Common myeloid progenitor, CD34-positive (primary cell): ENCODE measurements at places on chromosomes 11 and 22.
A peak's percentile ranks its signal among the peaks of the same experiment; 100 is the strongest.

DNA sequence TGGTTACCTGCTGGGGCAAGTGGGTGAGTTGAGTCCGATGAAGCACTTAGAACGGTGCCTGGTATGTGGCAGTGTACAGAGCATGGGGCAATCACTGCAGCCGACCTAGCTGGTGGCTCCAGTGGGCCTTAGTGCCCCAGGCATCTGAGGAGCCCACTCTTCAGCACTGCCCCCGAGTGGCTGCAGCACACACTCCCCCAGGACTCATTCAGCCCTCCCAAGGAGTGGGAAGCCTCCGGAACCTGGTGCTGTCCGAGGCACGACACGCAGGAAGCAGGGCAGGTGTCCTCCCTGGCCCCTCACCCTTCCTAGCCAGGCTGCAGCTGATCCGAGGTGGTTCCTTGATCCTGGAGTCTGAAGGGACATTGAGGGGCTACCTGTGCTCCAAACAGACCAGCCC is 42.4 kb upstream of the PRODH start:
- no peaks in the 10 kb centered on the region for H3K4me1 ChIP-seq
- DNase-seq, result no peak
- H3K27ac ChIP-seq, result no peak overlapping the region
- H3K27me3 ChIP-seq, result no peaks in the 10 kb centered on the region
- H3K4me3 ChIP-seq, result no peak overlapping the region

- no peaks in the 10 kb centered on the region for H3K27me3 ChIP-seq
- H3K36me3 ChIP-seq, result no peaks in the 10 kb centered on the region
- H3K4me3 ChIP-seq, result no peak overlapping the region
- no peaks in the 10 kb centered on the region for H3K4me1 ChIP-seq
- DNase-seq, result no peak
These were observed 10.6 kb downstream of the KCNC1 start for GRCh38 chr11:17745023-17745772.

DNA sequence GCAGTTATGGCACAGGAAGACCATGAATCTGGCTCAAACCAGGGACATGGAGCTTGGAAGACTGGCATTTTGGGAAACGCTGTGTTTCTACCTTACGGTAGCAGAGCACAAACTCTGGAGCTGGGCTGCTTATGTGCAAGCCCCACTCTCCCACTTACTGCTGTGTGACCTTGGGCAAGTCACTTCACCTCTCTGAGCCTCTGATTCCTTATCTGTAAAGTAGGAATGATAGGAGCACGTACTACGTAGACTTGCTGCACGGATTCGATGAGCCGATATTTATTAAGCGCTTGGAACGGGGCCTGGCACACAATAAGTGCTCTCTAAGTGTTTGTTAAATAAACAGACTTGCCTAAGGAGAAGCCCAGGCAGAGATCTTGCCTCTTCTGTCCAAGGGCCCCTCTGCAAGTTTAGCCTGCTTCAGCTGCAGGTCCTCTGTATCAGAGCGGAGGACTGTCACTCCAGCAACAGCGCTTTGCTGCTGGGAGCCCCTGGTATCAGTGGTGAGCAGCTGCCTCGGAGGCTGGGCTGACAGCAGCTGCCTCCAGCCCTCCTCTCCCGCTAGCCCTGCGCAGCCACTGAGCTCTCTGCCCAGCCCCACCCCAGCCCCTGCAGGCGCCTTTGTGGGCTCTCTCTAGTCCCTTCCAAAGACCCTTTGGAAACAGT is 96.9 kb upstream of the ANO1 start:
- no peak overlapping the region for H3K4me3 ChIP-seq
- H3K27ac ChIP-seq, result no peak overlapping the region
- peak; percentile 25 for DNase-seq
- peaks cover 54% of the 10 kb centered on the region for H3K27me3 ChIP-seq

- DNase-seq, result no peak
- peaks cover 5% of the 10 kb centered on the region for H3K27me3 ChIP-seq
- no peak overlapping the region for H3K4me3 ChIP-seq
- H3K27ac ChIP-seq, result no peak overlapping the region
- H3K4me1 ChIP-seq, result no peaks in the 10 kb centered on the region
- no peaks in the 10 kb centered on the region for H3K36me3 ChIP-seq
These were observed 1310.3 kb downstream of the TBC1D22A start for GRCh38 chr22:48072777-48073176.

DNA sequence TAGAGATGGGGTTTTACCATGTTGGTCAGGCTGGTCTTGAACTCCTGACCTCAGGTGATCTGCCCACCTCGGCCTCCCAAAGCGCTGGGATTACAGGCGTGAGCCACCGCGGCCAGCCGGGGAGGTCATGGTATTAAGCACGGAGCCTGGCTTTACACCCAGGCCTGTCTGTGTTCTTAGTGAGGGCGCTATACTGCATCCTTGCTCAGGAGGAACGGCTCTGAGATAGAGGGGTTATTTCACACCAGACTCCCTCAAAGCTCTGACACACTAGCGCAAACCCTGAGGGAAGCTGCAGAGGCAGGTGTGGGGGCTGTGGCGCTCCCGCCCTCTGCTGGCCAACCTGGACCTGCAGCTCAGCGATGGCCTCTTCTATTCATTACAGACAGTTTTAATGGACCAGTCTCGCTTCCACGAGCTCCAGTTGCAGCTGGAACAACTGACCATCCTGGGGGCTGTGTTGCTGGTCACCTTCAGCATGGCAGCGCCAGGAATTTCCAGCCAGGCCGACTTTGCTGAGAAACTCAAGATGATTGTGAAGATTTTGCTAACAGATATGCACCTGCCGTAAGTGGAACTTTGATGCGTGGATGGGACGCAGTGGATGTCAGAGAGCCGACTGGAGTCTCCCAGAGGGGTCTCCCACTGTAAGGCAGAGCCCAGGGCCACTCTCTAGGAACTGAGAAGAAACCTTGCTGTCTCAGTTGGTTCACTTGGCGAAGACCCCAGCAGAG is 26.2 kb downstream of the TCP11L1 start:
- DNase-seq, result peak; percentile 65
- peaks cover 28% of the 10 kb centered on the region for H3K4me1 ChIP-seq
- no peak overlapping the region for H3K4me3 ChIP-seq
- H3K27ac ChIP-seq, result peak overlapping the region; percentile 3

DNA sequence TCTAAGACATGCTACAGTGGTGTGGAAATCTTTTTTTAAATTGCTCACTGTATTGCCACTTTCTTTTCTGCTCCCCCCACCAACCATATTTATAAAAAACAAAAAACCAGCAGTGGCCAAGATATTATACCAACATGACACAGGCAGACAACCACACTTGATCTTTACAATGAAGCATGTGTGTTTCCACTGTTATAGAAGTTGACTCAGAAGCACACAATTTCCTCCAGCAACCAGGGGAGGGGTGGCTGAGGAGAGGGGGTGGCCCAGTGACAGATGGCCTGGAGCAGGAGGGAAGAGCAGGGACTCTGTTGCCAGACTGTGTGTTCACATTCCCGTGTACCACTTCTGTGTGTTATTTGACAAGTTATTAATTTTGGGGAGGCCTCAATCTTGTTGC is 14.8 kb downstream of the CD59 start:
- DNase-seq, result no peak
- no peak overlapping the region for H3K27ac ChIP-seq
- no peak overlapping the region for H3K4me3 ChIP-seq
- H3K36me3 ChIP-seq, result peaks cover 36% of the 10 kb centered on the region
- H3K4me1 ChIP-seq, result peaks cover 27% of the 10 kb centered on the region

DNA sequence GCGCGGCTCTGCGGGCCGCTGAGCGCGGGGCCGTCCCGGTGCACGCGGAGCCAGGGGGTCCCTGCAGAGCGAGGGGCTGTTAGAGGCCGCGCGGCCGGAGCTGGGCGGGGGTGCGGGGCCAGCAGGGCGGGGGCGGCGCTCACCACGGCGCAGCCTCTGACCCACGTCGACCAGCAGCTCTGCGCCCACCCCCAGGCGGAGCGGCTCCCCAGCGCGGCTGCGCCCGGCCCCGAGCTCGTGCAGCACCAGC is 385 bp upstream of the SCO2 start:
- peaks cover 2% of the 10 kb centered on the region for H3K36me3 ChIP-seq
- peak overlapping the region; percentile 77 for H3K4me3 ChIP-seq
- H3K27ac ChIP-seq, result no peak overlapping the region
- H3K4me1 ChIP-seq, result peaks cover 49% of the 10 kb centered on the region
- no peak for DNase-seq
- H3K27me3 ChIP-seq, result no peaks in the 10 kb centered on the region

DNA sequence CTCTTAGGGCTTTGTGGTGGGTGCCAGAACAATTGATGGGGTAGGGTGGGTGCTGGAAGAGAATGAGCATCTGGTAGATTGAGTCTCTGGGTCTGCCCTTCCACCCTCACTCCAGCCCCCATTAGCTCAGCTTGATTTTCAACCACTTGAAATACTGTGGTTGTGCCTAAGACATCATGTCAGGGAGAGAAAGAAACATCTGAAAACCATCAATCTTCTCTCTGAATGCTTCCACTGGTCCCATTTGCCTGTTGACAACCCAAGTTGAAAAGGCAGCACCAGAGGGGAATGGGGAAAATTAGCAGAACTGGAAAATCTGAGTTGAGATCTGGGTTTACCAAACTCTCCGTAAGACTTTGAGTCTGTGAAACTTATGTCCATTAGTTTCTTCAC is 26.1 kb downstream of the CD44 start:
- H3K27me3 ChIP-seq, result no peaks in the 10 kb centered on the region
- no peak overlapping the region for H3K27ac ChIP-seq
- peaks cover 8% of the 10 kb centered on the region for H3K36me3 ChIP-seq
- H3K4me1 ChIP-seq, result peaks cover 77% of the 10 kb centered on the region
- H3K4me3 ChIP-seq, result no peak overlapping the region

GRCh38 chr11:28338371-28338770 is 230.2 kb downstream of the METTL15 start:
- H3K4me1 ChIP-seq, result peaks cover 10% of the 10 kb centered on the region
- H3K4me3 ChIP-seq, result no peak overlapping the region
- no peak for DNase-seq
- no peak overlapping the region for H3K27ac ChIP-seq
- no peaks in the 10 kb centered on the region for H3K36me3 ChIP-seq

- H3K4me1 ChIP-seq, result no peaks in the 10 kb centered on the region
- H3K36me3 ChIP-seq, result no peaks in the 10 kb centered on the region
- no peak overlapping the region for H3K27ac ChIP-seq
- no peak for DNase-seq
- H3K4me3 ChIP-seq, result no peak overlapping the region
- H3K27me3 ChIP-seq, result peaks cover 18% of the 10 kb centered on the region
These were observed 98.4 kb upstream of the OR9G4 start for GRCh38 chr11:56846631-56847576.

GRCh38 chr11:61855939-61856680 is 28.0 kb downstream of the FADS2 start:
- no peak overlapping the region for H3K4me3 ChIP-seq
- H3K27ac ChIP-seq, result no peak overlapping the region
- DNase-seq, result no peak
- peaks cover 60% of the 10 kb centered on the region for H3K36me3 ChIP-seq
- no peaks in the 10 kb centered on the region for H3K4me1 ChIP-seq
- H3K27me3 ChIP-seq, result no peaks in the 10 kb centered on the region

DNA sequence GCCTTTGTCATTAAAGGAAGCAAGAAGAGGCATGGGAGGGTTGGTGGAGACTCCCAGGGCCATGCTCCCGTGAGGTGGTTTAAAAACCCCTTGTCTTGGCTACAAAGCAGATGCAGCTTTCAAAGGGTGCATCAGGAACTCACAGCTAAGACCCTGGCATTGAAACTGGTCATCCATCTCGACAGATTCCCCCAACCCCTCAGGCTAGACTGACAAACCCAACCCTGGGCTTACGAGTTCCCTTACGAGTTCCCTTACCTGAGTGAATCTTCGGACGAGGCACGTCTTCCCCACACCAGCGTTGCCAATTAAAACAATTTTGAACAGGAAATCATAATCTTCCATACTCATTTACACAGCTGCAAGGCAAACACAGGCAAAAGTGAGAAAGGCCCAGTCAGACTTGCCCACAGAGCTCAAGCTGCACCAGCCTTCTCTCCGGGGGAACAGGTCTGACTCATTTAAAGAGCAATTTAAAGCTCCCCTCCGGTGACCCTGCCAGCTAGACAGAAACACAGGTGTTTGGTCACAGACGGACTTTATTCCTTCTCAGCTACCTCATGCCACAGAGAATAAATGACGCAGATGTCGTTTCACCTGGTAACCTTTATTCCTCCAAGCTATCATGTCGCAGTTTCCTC is 74.6 kb downstream of the RAB30 start:
- no peaks in the 10 kb centered on the region for H3K27me3 ChIP-seq
- no peak overlapping the region for H3K4me3 ChIP-seq
- H3K4me1 ChIP-seq, result no peaks in the 10 kb centered on the region
- no peak overlapping the region for H3K27ac ChIP-seq
- DNase-seq, result no peak

- H3K27ac ChIP-seq, result peak within 1 kb of the TSS; percentile 100
- H3K4me3 ChIP-seq, result peak within 1 kb of the TSS; percentile 99
- peaks cover 43% of the 10 kb centered on the region for H3K36me3 ChIP-seq
- H3K27me3 ChIP-seq, result no peaks in the 10 kb centered on the region
- H3K4me1 ChIP-seq, result peaks cover 39% of the 10 kb centered on the region
These were observed at the start of gene MALAT1 for GRCh38 chr11:65498977-65499712. Gene MALAT1, plus strand, starts transcription at chr11:65499045.
